Stimulated activated CD4-positive, alpha-beta T cell treated with anti-CD3 and anti-CD28 coated beads, Interleukin-12 subunit alpha, Interleukin-12 subunit beta, amount 100 ng/mL, for 4 hours (primary cell): ENCODE measurements at places on chromosomes 7 and 10.

DNA sequence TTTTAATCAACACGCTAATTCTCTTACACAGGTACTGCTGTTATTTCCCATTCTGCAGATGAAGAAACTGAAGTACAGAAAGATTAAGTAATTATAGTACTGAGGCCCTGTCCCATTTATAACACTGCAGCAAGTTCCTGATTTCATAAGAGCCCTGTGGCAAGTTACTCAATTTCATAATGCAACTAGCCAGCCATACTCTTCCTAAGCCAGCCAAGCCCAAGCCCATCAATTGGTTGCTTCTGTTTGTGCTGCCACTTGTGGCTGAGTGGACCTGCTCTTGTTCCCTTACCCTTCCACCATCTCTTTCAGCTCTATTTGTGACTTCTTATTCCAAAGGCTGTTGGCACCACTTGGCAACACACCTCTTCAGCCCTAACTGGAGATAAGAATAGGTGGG lies 19.7 kb upstream of the PRPF18 start:
- DNase-seq = no peak

GRCh38 chr10:12484941-12485805 lies 135.8 kb downstream of the CAMK1D start:
- DNase-seq = peak; percentile 17

DNA sequence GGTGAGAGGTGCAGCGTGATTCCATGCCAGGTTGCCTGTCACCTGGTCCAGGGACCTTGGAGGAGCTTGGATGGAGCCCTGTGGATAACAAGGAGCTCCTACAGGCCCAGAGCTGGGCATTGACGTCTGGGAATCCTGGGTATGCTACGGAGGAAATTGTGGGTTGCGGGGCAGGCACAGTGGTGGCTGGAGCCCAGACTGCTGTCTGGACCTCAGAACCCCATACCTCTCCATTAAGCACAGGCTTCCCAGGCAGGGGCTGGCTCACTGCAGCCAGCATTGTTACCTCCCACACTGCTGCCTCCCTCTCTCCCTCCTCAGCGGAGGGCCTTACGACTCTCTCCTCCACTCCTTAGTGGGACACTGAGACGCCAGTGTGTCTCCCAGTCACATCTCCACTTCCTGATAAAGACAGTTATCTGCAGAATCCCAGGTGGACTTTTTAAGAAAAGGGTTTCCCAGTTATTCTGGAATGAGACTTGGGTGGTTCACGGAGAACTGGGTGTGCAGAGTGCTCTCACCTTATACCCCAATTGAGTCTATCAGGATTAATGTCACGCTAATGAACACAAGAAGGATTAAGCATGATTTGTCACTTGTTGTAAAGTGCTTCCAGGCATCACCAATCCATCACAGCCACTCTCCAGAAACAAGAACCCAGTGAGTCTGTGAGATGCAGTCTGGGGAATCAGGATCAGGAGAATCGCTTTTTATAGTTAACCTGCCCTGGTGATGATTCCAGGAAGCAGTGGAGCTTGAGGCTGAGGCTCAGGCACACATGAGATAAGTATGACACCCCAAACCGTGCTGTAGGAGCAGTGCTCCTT lies 309.4 kb downstream of the RPS24 start:
- DNase-seq = no peak

DNA sequence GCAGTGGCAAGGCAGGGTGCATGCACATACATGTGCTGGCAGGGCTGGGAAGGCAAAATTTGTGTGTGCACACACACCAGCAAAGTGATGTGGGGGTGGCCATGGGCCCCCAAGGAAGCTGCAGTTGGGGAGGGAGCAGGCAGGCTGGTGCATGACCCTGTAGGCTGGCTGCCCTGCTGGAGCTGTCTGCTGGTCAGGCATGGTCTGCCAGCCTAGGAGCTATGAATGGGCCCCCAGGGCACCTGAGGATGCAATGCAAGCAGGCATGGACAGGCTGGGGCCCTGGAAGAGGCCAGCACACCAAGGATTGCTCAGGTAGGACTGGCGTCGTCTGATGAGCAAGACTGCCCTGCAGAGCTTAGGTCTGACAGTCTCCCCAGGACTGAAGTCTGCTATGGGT lies 18.2 kb upstream of the PPP1R3A start:
- no peak for DNase-seq

GRCh38 chr10:94602729-94603515 lies 57.3 kb downstream of the HELLS start:
- DNase-seq = no peak

- no peak for DNase-seq
Observed at GRCh38 chr7:44261240-44261639, 60.5 kb downstream of the YKT6 start.

- no peak for DNase-seq
Observed at GRCh38 chr7:3585826-3586225, 284.8 kb downstream of the SDK1 start.

- DNase-seq = no peak
Observed at GRCh38 chr7:159107161-159107892, 37.3 kb downstream of the VIPR2 start.

- DNase-seq = no peak
Observed at GRCh38 chr7:99005776-99006175, 127.4 kb downstream of the TRRAP start.

DNA sequence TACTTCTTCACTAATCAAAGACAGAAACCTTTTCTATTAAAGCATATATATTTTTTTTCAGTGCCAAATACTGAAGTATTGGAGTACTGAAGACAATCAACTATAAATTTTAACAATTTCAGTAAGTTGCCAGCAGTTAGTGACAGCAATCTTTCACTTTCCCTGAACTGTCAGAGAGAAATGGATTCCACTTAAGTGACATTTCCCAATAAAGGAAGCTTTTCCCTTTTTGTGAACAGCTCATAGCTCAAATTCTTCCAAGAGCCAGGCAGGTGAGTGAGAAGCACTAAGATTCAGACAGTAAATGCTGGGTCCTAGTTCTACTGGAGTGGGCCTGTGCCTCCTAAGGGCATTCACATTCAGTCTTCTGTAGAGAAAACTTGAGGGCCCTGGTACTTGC lies 142.0 kb downstream of the SRPK2 start:
- DNase-seq = no peak

- DNase-seq = no peak
Observed at GRCh38 chr7:73774923-73775322, 4.9 kb upstream of the CLDN3 start.

DNA sequence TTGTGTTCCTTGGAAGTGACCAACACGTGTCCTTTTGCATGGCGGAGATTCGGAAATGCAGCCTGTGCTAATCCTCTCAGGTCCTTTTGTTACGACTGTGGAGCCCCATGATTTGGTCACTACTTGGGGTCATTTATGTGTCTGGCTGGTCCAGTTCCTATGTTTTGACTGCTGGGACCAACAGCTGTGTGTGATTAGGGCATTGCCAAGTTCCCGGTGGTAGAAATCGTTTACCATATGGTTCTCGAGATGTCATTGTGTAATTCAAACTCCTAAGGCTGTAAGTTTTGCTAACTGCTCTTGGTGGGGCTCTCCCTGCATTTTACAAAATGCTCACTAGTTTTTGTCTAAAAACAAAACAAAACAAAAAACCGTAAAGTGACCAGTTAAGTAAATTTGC lies 62.0 kb downstream of the CCNY start:
- DNase-seq = no peak

DNA sequence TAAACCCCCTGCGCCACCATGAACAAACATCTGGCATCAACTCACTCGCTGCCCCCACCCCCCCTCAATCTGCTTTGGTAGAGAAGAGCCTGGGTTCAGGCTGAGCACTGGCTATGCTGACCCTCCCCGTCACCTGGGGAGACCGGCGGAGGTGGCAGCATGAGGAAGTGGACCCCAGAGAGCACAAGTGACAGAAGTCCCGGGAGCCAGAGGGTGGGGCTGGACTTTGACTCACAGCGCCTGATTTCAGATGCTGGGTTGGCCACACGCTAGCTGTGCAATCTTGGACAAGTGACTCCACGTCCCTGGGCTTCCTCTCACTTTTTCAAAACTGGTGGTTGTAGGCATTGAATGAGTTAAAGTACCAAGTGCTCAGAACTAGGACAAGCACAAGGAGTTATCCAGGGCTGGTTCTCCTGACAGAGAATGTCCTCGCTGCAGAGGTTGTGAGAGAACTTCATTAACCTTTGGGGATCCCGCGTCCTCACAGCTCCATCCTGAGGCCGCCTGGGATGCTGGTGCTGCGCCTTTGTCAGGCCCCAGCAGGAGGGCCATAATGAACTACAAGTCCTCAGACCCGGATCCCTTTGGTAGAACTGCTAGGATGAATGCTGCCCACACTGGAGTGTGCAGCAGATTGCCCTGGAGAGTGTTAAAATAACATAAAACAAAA lies 48.8 kb upstream of the RASGEF1A start:
- no peak for DNase-seq

DNA sequence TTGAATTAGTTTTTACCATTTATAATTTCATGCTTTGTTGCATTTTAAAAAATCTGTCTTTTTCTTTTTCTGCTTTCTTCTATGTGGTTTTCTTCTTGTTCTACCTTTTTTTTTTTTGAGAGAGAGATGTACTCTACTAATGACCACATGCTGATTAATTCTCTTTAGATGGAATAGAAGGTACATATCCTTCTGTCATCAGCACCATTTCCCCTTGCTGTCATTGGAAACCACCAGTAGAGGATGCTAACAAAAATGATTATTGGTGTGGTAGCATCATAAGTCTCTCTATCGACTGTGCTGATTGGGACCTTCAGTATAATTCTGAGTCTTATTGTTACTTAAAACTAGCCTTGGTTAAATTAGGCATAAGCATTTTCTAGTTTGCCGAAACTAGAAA lies 3.6 kb downstream of the ZEB1 start:
- DNase-seq = no peak

- DNase-seq = no peak
Observed at GRCh38 chr7:140866926-140867325, 57.8 kb downstream of the BRAF start.

DNA sequence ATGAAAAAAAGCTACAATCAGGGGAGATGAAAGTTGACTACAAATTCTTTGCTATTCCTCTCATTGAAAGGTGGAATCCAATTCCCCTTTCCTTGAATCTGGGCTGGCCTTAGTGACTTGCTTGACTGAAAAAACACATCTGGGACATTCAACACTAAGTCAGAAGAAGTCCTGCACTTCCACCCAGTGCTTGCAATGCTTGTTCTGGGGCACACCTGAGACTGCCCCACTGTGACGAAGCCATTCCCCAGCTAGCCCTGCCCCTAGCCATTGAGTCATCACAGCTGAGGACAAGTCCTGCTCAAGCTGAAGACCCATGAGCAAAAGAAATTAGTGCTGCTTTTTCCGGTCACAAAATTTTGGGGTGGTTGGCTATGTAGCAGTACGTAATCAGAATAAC lies 19.2 kb upstream of the GRID1 start:
- DNase-seq = no peak

- DNase-seq = no peak
Observed at GRCh38 chr7:121957626-121958025, 84.7 kb downstream of the PTPRZ1 start.

- DNase-seq = no peak
Observed at GRCh38 chr7:24137338-24137737, 146.7 kb upstream of the NPY start.

DNA sequence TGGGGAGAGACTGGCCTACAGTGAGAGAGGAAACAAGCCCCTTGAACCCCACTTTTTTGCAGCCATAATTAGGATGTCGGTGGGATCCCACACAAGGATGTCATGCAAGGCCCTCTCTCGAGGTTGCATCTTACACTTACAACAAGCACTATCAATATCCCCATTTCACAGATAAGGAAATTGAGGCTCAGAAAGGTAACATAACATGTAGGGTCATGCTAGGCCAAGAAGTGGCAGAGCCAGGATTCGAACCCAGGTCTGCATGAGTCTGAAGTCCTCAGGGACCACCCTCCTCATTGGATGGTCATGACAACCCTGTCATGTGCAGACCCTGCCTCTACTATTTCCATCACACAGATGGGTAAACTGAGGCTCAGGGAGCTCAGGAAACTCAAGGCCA lies 123.5 kb downstream of the C10orf105 start:
- no peak for DNase-seq

- no peak for DNase-seq
Observed at GRCh38 chr10:29691564-29692072, 56.8 kb upstream of the SVIL start.

DNA sequence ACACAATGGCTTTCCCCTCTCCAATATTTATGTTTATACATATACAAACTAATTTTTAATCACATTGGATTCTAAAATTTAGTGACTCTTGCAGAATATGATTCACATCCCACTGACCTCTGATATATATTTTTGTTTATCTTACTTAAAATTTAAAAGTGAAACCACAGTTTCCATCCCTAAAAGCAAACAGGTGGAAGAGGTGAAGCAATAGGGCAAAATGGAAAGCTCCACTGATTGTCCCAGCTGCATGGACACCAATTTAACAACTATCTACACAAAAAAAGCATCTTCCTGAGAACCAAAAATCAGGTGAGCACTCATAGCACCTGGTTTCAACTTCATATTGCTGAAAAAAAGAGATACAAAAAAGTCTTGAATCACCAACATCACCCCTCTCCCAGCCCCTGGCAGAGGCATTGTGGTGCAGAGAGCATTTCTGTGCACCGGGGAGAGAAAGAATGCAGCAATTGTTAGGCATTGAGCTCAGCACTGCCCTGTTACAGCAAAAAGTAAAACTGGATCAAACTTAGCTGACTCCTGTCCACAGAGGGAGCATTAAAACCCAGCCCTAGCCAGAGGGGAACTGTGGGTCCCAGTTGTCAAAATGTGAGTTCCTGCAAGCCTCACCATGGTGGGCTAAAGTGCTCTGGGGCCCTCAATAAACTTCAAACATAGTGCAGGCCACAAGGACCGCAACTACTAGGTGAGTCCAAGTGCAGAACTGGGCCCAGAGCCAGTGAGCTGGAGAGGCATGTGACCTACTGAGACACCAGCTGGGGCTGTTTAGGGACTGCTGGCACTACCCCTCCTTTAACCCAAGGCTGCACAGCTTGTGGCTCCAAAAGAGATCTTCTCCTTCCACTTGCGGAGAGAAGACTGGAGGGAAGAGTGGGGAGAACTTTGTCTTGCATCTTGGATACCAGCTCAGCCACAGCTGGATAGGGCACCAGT lies 92.1 kb downstream of the SIRT1 start:
- DNase-seq = no peak

GRCh38 chr7:2604608-2605174 lies 27.1 kb upstream of the TTYH3 start:
- DNase-seq = no peak
